ENCODE measurements at places on chromosomes 7 and 10.
A peak's percentile ranks its signal among the peaks of the same experiment; 100 is the strongest.

DNA sequence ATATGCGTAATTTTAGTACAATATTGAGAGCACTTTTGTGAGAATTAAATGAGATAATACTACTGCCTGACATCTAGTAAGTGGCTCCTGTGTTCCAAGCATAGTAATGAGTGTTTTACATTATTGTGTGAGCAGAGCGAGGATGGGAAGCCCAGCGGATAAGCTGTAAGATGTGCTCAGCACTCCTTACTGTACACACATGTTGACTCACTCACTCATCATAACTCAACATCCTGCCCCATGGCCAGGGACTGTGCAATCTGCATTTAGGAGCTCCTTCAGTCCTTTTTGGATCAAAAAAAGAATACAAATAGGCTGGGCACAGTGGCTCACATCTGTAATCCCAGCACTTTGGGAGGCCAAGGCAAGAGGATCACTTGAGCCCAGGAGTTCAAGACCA, 72.9 kb upstream of the NEBL start:
- DNase-seq = no peak

DNA sequence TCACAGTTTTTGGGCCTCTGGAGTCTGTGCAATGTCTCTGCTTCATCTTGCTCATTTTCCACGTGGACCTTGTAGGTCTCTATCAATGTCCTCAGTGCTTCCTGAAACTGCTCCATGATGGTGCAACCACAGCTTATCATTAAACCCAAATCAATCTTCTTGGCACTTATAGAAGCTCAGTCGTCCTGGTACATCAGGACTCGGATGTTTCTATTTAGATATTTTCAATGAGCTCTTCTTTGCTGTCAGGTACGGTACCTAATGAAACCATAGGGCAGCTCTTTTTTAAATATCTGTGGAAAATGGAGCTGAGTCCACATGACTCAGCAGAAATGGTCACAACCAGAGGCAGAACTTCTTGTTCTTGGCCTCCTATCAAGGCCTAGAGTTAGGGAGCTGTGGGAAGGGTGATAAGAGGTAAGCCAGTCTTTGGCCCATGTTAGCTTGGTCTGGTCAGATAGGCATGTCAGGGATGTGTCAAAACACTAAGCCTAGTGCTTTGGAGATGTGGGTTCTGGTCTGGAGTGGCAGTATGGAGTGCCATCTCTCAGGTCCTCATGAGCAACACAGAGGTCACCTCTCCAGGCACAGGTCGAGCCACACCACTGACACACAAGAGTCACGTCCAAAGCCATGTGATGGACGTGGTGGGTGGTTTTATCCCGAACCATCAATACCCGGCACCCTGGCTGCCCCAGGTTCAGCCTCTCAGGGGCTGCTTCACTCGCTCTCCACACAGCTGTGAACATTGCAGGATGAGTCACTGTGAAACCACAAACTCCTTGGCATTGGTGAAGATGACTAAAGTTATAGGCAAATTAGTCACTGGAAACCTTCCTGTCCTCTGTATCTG, 87.0 kb downstream of the TBXAS1 start:
- peak; percentile 41 for DNase-seq

GRCh38 chr7:73740771-73741170, 2.2 kb upstream of the ABHD11 start:
- no peak for DNase-seq

DNA sequence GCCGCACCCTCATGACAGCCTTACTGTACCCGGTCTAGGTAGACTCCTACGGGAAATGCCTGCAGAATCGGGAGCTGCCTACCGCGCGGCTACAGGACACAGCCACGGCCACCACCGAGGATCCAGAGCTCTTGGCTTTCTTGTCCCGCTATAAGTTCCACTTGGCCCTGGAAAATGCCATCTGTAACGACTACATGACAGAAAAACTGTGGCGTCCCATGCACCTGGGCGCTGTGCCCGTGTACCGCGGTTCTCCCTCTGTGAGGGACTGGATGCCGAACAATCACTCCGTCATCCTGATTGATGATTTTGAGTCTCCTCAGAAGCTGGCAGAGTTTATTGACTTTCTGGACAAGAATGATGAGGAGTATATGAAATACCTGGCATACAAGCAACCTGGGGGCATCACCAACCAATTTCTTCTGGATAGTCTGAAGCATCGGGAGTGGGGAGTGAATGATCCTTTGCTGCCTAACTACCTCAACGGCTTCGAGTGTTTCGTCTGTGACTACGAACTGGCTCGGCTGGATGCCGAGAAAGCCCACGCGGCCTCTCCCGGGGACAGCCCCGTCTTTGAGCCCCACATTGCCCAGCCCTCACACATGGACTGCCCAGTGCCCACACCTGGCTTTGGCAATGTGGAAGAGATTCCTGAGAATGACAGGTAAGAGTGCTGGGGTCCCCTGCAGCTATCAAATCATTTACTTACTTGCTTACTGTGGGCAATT, 8.5 kb upstream of the CHCHD1 start:
- no peak for DNase-seq

- DNase-seq = no peak
These were observed 5.5 kb upstream of the GNAT3 start for GRCh38 chr7:80517282-80517747.

DNA sequence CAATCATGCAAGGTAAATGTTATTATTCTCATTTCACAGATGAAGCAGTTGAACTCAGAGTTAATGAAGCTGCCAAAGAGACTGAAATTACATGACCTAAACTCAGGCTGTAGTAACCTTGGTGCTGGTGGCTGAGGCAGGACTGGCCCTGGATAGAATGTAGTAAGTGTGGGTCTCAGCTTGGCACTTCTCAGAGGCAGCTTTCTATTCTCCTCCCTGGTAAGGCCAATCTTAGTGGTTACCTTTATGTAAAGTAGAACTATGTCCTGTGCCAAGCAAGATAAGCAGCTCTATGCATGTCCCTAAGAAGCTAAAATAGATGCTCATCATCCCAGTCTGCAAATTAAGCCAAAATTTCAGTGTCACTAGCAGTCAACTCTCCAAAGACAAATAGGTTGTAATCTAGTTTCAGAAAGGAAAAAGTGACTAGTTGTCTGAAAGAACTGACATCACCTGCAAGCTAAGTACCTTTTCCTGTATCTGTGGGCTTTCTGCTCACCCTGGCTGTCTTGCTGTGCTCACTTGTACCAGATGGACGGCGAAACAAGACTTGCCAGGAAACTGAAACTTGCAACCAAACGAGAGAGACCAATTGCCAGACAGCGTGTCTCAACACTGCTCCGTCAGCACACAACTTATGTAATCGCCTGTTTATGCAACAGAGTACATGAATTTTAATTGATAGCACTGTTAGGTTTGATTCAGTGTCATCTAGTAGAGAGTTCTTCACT, 43.7 kb downstream of the CH25H start:
- peak; percentile 35 for DNase-seq

- DNase-seq = no peak
These were observed 10.6 kb downstream of the SKIDA1 start for GRCh38 chr10:21514818-21515351.

DNA sequence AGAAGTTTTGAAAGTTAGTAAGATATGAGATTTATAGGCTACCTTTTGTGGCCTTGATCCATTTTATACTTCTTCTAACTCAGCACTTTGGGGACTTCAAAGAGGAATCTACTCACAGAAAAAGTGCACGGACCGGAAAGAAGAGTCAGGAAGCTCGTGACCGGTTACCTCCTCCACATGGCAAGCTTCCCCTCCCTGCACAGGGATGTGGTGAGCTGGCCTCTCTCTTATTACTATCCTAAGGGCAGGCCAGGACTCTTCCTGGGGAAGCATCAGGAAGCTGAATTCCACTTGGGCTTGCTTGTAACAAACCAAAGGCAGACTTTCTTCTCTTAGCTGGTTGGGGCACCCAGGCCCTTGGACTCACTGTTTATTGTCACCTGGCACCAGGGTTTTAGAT, 170.8 kb upstream of the GLI3 start:
- no peak for DNase-seq

DNA sequence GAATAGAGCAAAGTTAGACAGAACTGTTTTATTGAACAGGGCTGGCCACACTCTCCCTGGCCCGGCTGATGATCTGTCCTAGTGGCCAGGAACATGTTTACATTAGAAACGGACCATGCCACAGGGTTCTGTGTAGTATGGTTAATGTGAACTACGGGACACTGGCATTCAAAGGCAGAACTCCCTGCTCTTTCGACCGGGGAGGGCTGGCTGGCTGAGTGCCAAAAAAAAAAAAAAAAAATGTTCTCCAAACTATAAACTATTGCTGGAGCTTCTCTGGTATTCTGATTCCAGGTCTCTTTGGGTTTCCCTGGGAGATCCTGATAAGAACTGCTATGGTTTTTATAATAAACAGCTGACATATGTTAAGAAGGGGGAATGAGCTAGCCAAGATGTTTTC, 1262.6 kb upstream of the SORCS1 start:
- DNase-seq = no peak

DNA sequence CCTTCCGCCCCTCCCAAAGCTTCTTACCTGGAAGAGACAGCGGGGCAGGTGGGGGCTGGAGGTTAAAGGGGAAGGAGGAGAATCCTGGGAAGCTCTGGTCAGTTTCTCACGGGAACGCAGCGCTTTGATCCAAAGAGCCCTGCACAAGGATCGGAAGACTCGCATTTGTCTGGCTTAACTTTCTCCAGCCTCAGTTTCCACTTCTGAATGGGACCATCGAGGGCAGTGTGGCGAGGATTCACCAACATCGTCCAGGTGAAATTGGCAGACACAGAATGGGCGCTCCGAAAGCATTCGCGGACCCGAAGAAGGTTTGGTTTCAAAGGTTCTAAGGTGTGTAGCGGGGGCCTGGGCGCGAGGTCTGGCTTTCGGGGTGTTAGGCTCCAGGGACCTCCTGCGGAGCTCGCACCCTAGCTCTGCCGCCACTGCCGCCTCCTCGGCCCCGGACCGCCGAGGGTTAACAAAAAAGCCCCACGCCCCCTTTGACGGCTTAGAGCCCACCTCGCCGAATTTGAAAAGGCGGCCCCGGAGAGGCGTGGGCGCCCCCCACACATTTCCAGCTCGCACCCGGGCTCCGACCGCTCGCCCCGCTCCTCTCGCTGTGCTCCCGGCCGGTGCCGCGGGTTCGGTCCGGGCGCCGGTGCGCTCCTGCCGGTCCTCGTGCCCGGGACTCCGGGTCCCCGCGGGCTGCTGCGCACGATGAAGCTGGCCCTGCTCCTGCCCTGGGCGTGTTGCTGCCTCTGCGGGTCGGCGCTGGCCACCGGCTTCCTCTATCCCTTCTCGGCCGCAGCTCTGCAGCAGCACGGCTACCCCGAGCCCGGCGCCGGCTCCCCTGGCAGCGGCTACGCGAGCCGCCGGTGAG, at the start of gene COL26A1:
Gene COL26A1, plus strand, starts transcription at position 542 of the 862 bp plus-strand sequence. Its CDS starts 158 bp downstream, at position 700.
- no peak for DNase-seq

DNA sequence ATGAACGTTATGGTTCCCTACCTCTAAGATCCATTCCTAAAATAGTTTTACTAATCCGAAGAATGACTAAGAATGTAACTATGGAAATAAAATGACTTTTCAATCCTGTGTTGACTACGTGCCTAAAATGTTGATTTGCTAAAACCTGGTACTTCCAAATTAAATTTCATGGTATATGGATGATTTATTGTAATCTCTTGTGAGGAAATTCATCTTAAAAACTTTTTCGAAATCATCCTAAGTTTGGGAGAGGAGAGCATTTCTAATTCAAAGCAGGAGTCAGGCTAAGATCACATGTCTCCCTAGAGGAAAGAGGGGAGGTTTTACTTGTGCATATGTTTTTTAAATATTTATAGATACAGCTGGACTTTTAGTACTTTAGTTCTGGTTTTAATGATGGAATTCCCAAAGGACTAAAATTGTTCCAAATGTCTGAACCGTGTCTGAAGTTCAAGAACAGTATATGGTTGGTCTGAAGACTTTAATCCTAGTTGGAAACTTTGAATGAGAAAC, 483.9 kb downstream of the AUTS2 start:
- no peak for DNase-seq

- no peak for DNase-seq
These were observed 33.3 kb downstream of the DNAJB12 start for GRCh38 chr10:72321248-72322029.

DNA sequence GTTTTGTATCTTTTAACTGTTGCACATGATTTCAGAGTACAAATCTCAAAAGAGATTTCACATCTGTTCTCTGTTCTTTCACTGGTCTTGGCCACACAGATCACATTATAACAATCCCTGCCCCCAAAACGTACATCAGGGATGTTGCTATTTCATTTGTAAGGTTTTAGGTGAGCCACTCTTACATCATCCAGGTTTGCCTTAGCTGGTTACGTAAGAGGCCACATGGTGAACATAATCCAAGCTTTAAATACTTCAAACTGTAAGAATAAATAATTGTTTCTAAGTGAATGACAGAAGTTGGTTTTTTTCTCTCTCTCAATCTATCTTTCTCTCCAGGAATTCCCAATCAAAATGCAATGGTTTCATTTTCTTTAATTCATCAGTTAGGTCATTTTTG, 245.9 kb upstream of the HGF start:
- no peak for DNase-seq

GRCh38 chr10:6050801-6051445, 11.2 kb downstream of the IL2RA start:
- peak; percentile 89 for DNase-seq

- DNase-seq = peak; percentile 67
These were observed 815 bp downstream of the GIMAP8 start for GRCh38 chr7:150451097-150451793.

GRCh38 chr7:37117292-37117691, 331.4 kb downstream of the ELMO1 start:
- no peak for DNase-seq

- DNase-seq = no peak
These were observed 75.3 kb upstream of the CPXM2 start for GRCh38 chr10:123966896-123967231.

DNA sequence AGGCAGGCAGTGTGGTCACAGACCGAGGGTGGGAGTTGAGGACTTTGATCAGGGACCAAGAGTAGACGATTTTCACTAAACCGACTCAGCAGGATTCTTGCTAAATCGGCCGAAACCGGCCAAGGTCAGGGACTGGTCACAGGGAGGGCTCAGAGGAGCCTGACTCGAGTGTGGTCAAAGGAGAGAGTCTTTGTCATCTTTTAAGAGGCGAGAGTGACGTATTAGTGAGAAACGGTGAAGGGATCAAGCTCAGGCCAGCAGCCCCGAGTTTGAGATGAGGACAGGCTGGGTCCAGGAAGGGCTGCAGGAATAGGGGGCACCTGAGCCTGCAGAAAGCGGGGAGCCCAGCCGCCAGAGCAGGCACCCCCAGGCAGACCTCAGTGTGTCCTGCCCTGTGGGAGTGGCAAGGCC, 41.6 kb upstream of the FAM20C start:
- DNase-seq = no peak

DNA sequence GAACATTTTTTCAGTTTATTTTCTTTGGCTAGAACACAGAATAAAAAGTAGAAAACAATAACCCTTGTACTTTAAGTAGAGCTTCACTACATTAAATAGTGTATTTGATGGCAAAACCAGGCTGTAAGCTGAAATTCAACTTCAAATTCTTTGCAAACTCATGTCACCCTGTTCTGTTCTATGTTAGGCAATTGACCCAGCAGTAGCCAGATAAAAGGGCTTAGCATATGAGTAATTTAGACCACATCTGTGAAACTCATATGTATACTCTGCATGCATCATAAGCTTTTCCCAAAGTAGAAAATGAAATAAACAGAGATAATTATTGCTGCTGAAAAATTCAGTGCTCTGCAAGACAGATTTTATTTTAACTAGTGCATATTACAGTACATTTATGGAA, 150.2 kb downstream of the GNAI1 start:
- DNase-seq = no peak

- DNase-seq = no peak
These were observed 5.7 kb upstream of the HOXA13 start for GRCh38 chr7:27205325-27206280.

Measured in stimulated activated CD4-positive, alpha-beta T cell treated with anti-CD3 and anti-CD28 coated beads, Interleukin-12 subunit alpha, Interleukin-12 subunit beta, amount 100 ng/mL, for 24 hours (primary cell).